NCI-H1436 (cell line): ENCODE measurements at places on chromosomes 6 and 20.

- no peak for DNase-seq
Observed at GRCh38 chr6:24779416-24780016, 4.8 kb downstream of the GMNN start.

GRCh38 chr20:20195021-20195705 lies 142.8 kb downstream of the CFAP61 start:
- no peak for DNase-seq

GRCh38 chr6:116409756-116410155 lies 39.0 kb downstream of the DSE start:
- no peak for DNase-seq

- no peak for DNase-seq
Observed at GRCh38 chr6:57069228-57069627, 20.8 kb upstream of the ZNF451 start.

DNA sequence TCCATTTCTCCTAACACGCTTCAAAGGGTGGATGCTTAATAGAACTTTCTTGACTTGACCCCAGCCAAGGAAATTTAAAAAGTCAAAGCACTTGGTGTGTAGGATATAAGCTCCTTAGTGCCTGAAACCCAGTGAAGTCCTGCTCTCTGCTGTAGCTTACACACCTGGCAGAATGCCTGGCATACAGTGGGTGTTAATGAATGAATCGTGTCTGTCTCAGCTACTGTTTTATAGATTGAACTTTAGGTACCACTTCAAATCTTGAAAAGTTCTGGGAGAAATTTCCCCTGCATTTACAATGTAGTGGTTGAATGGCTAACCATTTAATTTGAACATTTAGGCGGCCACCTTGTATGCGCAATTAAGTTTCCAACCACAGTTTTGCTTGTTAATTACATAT lies 70.5 kb upstream of the ZNF217 start:
- no peak for DNase-seq

GRCh38 chr6:21163838-21164180 lies 429.7 kb upstream of the SOX4 start:
- DNase-seq = no peak

DNA sequence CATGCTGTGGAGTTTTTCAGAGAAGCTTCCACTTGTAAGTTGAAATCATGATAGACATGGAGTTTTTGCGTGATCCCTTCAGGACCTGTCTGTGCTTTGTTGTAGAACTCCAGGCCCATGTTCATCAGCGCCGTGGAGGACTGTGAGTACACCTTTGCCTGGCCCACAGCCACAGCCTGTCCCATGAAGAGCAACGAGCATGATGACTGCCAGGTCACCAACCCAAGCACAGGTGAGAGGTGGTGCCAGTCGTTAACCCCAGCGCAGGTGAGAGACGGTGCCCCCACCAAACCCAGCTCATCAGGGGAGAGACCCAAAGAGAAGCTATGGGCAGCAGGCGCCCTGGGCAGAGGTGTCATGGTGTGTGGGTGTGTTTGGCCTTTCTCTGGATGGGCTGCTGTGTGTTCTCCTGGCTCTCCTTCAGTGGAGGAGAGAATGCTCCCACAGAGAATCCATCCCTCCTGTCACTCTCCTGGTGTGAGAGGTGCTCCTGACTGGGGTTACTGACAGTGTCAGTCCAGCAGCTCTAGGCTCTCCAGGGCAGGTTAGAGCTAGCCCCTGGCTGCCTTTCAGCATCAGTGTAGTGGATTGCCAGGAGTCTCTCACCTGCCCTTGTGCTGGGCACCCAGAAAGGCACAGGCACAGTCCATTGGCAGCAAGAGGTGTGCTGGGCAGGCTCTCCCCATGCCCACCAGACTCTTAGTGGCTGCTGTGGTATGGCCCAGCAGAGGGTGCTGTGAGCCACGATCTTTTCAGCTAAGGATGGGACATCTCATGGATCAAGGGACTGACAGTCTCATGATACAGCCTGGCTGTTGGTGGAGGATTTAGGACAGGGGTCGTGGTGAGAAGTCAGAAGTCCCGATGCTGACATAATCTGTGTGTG lies 49.6 kb upstream of the SLC22A1 start:
- no peak for DNase-seq
